ENCODE measurements at places on chromosomes 3 and 15.

GRCh38 chr3:16725972-16726371 lies 120.7 kb upstream of the DAZL start:
- DNase-seq = no peak

- no peak for DNase-seq
These were observed 150.7 kb upstream of the NR2E3 start for GRCh38 chr15:71659730-71660067.

DNA sequence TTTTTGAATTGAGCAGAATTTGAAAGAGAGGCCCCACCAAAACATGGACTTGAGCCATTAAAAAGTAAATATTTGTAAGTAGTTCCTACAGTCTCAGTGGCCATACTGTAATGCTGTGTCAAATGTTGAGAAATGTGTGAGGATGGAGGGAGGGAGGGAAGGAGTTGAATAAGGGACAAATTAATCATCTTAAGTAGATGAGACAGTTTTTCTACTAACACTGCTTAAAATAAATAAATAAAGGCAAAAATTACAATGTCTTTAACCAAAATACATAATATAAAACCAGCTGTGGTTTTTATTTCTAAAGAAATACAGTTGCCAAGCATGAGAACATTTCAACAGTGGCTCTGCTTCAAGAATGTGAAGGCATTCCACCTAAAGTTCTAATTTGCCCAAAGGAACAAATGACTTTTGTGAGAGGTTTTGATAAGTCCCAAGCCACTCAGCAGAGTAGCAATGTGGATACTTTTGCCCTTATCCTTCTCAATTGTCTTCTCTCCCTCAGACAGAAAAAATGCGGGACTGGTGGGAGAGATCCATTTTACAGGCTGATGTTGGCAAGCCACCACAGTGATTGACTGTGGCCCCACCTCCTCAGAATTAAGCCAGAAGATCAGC lies 427.0 kb upstream of the RARB start:
- DNase-seq = no peak

- DNase-seq = no peak
These were observed 8.9 kb upstream of the SPPL2A start for GRCh38 chr15:50774450-50774849.

- no peak for DNase-seq
These were observed 56.3 kb upstream of the ICE2 start for GRCh38 chr15:60535265-60535664.

- DNase-seq = no peak
These were observed 69.0 kb upstream of the THBS1 start for GRCh38 chr15:39511916-39512260.

DNA sequence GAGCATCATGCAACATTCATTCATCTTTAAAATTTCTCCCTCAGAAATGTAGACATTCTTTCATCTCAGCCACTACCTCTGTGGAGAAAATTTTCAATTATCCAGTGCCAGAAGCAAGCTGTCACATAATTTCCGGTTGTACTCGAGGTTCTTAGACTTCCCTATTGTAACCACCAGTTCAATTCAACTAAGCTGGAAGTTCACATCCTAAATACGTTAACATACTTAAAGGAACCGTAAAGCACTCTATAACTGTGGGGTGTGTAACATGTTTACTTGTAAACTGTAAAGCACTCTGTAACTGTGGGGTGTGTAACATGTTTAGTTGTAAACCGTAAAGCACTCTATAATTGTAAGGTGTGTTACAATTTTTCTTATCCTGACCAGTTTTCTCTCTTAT lies 150.3 kb downstream of the PLCL2 start:
- DNase-seq = no peak

DNA sequence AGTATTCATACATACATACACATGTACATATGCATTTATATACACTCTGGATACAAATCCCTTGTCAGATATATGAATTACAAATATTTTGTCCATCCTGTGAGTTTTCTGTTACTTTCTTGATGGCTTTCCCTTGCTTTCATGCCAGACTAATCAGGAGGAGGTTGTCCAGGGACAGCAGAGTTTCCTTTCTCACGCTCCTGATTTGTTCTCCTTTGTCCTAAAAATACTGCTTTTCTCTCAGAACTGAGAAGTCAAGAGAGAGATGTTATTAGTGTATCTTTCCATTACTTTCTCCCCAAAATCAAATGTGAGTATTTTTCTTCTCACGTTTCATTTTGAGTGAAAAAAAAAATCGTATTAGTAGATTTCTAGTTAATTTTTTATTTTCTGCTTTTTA lies 12.1 kb upstream of the TCAIM start:
- no peak for DNase-seq

GRCh38 chr3:109432833-109433232 lies 95.5 kb upstream of the DPPA4 start:
- no peak for DNase-seq

DNA sequence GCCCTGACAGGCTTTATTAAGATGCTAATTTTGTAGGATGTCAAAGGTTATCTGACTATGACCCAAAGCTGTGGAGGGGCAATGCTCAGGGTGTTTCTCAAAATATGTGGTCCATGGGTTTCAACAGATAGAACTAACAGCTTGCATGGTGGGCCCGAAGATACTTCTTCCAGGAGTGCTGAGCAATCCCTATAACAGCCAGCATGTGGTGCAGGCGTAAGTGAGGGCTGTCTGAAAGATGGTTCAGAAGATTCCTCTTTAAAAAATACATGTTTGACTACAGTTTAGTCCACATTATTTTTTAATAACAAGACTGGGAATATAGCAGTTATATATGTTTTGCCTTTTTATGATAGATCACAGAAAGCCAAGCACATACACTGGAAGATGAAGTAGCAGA lies 7.6 kb downstream of the SCG3 start:
- no peak for DNase-seq

DNA sequence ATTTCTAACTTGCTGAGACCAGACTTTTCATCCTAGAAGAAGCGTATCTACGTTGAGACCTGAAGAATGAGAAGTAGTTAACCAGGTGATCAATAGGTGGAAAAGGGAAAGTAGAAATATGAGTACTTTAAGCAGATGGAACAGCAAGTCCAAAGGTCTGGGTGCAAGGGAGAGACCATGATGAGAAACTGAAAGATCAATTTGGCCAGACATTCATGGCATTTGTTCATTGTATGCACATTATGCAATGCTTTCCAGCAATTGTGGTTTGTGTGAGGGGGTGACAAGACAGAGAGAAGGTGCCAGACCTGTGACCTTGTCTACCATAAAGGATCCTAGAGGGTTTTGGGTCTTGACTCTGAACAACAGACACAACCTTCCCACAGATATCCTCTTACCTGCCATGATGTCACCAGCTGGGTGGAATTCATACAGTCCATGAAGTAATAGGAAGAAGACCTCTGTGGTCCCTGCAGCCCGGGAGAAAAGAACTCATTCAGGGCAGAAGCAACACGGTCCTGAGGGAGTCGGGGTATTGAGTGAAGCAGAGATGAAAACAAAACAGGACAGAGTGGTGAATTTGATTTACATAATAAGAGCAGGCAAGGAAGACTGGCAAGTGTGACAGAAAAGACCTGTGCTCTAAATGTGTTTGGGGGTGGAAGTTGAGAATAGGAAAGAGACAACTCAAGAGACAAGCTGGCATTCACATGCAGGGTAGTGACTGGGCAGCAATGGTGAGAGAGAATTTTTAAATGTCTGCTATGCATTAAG lies 63.4 kb upstream of the PSMD6 start:
- DNase-seq = no peak

Data from naive thymus-derived CD4-positive, alpha-beta T cell (primary cell).